Heart left ventricle (tissue), 16 donors: ENCODE measurements at places on chromosomes 16 and 17. TPM values are rescaled to one million over a fixed set of nuclear protein-coding genes. Genes with fewer than 3 reads are reported as not detected.

Gene KRTAP4-4
- not detected for total RNA-seq

- peak; percentile 97 for DNase-seq
- H3K27ac ChIP-seq = peak overlapping the region; percentile 91
- peaks cover 11% of the 10 kb centered on the region for H3K36me3 ChIP-seq
- H3K4me1 ChIP-seq = peaks cover 36% of the 10 kb centered on the region
- H3K4me3 ChIP-seq = no peak overlapping the region
These were observed 8.3 kb downstream of the SOCS3 start for GRCh38 chr17:78351449-78352006.

DNA sequence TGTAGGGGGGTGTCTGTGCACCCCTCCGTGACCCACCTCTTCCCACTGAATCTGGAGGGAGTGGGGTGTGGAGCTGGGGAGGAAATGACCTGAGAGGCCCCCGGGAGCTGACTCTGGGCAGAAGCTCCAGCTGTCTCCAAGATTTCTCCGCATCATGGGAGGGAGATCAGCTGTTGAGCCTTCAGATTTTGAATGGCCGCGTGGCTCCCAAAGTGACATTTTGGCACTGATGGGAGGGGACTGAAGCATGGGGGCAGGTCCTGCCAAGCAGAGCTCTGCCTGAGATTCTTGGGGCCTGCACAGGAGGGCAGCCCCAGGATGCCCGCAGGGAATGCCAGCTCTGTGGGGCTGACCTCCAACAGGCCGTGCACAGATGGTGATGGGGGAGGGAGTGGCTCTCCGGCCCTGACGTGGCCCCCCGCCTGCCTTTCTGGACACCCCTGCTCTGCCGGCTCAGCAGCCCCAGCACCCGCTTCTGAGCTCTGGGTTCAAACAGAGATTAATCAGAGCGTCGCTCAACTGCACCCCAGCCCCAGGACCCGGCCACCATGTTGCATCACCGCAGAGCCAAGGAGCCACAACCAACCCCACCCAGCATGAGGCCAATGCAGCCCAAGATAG, 25.3 kb upstream of the UBE2I start:
- no peak overlapping the region for H3K4me3 ChIP-seq
- peaks cover 41% of the 10 kb centered on the region for H3K27me3 ChIP-seq
- no peak overlapping the region for H3K27ac ChIP-seq
- DNase-seq = no peak

DNA sequence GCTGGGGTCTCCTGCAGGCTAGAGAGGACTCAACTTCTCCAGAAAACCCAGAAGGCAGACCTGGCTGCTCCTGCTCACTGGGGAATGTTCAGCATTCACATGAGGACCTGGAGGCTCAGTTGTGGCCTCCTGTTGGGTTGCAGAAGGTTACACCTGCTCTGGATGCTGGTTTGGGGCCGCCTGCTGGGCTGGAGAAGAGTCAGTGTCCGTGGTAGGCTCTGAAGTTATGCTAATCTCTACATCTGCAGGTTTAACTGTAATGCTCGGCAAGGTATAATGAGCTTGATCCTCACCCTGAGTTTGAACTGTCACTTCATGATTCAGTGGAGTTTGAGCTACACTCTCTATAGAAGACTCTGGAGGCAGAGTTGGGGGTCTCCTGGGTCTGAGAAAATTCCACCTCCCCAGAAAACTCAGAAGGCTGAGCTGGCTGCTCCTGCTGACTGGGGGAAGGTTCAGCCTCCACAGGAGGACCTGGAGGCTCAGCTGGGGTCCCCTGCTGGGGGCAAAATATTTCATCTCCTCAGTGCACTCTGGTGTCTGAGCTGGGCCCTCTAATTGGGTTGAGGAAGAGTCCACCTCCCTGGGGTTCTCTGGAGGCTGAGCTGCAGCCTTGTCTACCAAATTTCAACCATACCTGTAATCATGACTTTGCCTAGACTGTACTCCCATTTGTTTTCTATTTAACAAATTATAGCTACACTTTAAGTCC, 23.5 kb downstream of the RDM1 start:
- H3K27ac ChIP-seq = no peak overlapping the region
- no peaks in the 10 kb centered on the region for H3K27me3 ChIP-seq
- no peaks in the 10 kb centered on the region for H3K36me3 ChIP-seq
- no peak for DNase-seq

- H3K36me3 ChIP-seq = no peaks in the 10 kb centered on the region
- no peak overlapping the region for H3K27ac ChIP-seq
- H3K4me1 ChIP-seq = peaks cover 39% of the 10 kb centered on the region
- H3K4me3 ChIP-seq = no peak overlapping the region
- no peaks in the 10 kb centered on the region for H3K27me3 ChIP-seq
- no peak for DNase-seq
These were observed 9.0 kb upstream of the MILR1 start for GRCh38 chr17:64439956-64440355.

Gene HBQ1
- not detected for total RNA-seq

DNA sequence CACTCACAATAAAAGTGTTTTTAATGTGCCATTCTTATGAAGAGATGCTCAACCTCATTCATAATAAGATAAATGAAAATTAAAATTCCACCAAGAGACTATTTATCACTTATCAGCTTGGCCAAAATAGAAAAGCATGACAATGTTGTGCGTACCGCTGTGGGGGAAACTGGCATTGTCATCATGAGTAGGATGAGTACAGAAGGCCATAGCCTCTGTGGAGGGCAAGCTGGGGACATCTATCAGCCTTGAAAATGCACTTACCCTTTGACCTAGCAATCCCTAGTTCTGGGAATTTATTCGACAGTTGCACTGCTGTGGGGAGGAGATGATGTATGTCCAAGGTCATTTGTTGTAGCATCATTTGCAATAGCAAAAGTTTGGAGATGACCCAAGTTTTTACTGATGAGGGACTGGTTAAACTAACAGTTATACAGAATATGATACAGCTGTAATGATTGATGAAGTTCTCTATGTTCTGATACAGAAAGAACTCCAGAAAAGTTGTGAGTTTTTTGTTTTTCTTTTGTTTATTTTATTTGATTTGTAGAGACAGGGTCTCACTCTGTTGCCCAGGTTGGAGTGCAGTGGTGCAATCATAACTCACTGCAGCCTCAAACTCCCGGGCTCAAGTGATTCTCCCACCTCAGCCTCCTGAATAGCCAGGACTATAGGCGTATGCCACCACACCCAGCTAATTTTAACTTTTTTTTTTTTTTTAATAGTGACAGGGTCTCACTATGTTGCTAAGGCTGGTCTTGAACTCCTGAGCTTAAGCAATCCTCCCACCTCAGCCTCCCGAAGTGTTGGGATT, 13.7 kb upstream of the PRKCB start:
- H3K36me3 ChIP-seq = no peaks in the 10 kb centered on the region
- H3K4me1 ChIP-seq = peaks cover 19% of the 10 kb centered on the region
- no peak for DNase-seq
- no peak overlapping the region for H3K4me3 ChIP-seq
- H3K27me3 ChIP-seq = peaks cover 30% of the 10 kb centered on the region

Gene PSME3IP1
- 67.4 TPM for total RNA-seq

DNA sequence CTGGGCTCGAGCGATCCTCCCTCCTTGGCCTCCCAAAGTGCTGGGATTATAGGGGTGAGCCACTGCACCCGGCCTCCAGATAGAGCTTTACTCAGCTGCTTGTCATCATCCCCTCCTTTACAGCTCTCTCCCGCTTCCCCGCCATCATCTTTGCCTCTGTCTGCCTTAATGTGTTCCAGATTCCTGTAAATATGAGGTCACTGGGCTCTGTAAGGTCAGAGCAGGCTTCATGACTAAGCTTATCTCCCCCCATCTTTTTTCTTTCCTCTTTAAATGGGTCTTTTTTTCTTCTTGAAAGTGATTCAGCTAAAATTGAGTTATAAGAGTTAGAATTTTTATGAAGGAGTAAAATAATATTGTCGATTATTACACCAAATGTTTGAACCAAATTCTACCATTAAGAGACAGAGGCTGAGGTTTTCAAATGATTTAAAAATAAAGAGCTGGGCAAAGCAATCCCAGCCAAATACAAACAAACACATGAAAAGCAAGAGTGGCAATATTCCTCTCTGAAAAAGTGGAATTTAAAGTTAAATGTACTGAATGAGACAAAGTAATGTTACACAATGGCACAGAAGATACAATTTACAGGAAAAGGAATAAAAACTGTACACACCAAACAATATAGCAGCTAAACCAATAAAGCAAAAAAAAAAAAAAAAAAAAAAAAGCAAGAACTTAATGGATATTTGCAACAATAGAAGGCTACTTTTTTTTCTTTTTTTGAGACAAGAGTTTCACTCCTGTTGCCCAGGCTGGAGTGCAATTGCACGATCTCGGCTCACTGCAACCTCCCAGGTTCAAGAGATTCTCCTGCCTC, 62.1 kb downstream of the CRISPLD2 start:
- H3K27ac ChIP-seq = no peak overlapping the region
- no peaks in the 10 kb centered on the region for H3K27me3 ChIP-seq
- H3K4me3 ChIP-seq = no peak overlapping the region
- H3K36me3 ChIP-seq = no peaks in the 10 kb centered on the region
- H3K4me1 ChIP-seq = no peaks in the 10 kb centered on the region

Gene CES2
- total RNA-seq = 78.8 TPM

Gene NUPR1
- 24.8 TPM for total RNA-seq

GRCh38 chr16:11409398-11409797, 64.1 kb downstream of the RMI2 start:
- DNase-seq = no peak
- no peaks in the 10 kb centered on the region for H3K36me3 ChIP-seq
- H3K27me3 ChIP-seq = no peaks in the 10 kb centered on the region
- H3K27ac ChIP-seq = no peak overlapping the region
- no peak overlapping the region for H3K4me3 ChIP-seq
- H3K4me1 ChIP-seq = no peaks in the 10 kb centered on the region

DNA sequence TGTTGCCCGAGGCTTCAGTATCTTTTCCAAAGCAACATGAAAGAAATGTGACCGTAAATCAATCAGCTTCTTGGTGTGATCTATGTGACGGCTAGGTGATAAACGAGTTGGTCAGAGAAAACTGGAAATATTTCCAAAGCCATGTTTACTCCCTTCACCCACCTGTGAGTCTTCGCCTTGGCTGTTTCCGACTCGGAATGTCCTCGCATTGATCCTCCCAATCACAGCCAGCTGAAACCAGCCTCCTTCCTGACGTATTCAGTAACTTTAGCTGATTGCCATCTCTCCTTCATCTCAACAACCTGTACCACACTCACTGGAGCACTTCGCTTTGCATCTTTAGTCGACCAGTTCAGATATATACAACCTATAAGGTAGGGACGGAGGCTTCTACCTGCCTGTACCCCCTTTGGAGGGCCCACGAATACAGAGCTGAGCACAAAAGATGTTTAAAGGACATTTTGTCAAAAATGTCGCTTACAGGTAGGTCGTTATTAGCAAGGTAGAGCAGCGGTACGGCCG, 705 bp downstream of the KRABD2 start:
- H3K36me3 ChIP-seq = peaks cover 54% of the 10 kb centered on the region
- H3K4me3 ChIP-seq = peak overlapping the region; percentile 97
- no peaks in the 10 kb centered on the region for H3K27me3 ChIP-seq
- no peak for DNase-seq
- peak overlapping the region; percentile 92 for H3K27ac ChIP-seq

Gene TMEM235
- not detected for total RNA-seq

DNA sequence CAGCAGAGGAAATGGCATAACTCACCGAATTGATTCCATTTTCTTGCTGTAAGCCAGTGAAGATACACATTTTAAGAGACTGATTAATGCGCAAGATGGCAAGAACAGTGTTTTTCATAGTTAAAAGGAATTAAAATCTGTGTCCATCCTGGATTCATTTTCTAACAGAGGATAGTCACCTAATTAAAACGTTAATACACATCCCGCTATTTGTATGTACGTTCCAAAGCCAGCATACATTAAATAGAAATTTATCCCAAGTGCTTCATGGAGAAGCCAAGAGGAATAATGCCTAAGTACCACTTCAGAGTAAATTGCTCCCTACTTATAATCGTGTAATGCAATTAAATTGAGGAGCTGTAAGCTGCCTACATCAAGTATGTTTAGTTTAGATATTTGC, 49.9 kb downstream of the RBFOX1 start:
- H3K36me3 ChIP-seq = no peaks in the 10 kb centered on the region
- no peak overlapping the region for H3K4me3 ChIP-seq
- H3K27ac ChIP-seq = no peak overlapping the region
- DNase-seq = no peak

Gene CDH16
- total RNA-seq = 0.13 TPM

Gene PRSS8
- total RNA-seq = not detected

- H3K27ac ChIP-seq = no peak overlapping the region
- peak; percentile 48 for DNase-seq
- H3K4me1 ChIP-seq = peaks cover 17% of the 10 kb centered on the region
- H3K36me3 ChIP-seq = peaks cover 24% of the 10 kb centered on the region
- H3K4me3 ChIP-seq = no peak overlapping the region
These were observed 19.6 kb upstream of the KANSL1 start for GRCh38 chr17:46212634-46213435.

- no peak for DNase-seq
- no peaks in the 10 kb centered on the region for H3K27me3 ChIP-seq
- no peaks in the 10 kb centered on the region for H3K36me3 ChIP-seq
- peaks cover 16% of the 10 kb centered on the region for H3K4me1 ChIP-seq
- no peak overlapping the region for H3K27ac ChIP-seq
These were observed 127.7 kb downstream of the XYLT1 start for GRCh38 chr16:17343028-17343427.

GRCh38 chr17:71098071-71098470, 928.7 kb downstream of the KCNJ2 start:
- H3K36me3 ChIP-seq = no peaks in the 10 kb centered on the region
- H3K4me1 ChIP-seq = no peaks in the 10 kb centered on the region
- no peak for DNase-seq

DNA sequence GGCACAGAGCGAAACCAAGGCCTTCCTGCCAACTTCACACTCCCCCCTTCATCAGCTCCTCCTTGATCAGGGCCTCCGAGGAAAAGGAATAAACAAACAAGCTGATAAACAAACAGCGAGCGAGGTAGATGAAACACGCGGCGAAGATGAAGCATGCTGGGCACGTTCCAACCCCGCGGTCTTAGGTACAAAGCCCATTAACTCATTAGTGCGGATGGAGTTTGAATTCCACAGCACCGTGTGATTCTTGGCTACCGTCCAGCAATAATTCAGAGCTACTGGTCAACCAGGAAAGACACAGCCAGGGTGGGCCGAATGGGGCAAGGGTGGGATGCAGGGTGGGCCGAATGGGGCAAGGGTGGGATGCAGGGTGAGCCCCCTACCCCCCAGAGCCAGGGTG, 67.3 kb downstream of the RBFOX3 start:
- DNase-seq = no peak
- no peaks in the 10 kb centered on the region for H3K4me1 ChIP-seq
- peaks cover 36% of the 10 kb centered on the region for H3K27me3 ChIP-seq
- no peak overlapping the region for H3K27ac ChIP-seq
- no peak overlapping the region for H3K4me3 ChIP-seq

DNA sequence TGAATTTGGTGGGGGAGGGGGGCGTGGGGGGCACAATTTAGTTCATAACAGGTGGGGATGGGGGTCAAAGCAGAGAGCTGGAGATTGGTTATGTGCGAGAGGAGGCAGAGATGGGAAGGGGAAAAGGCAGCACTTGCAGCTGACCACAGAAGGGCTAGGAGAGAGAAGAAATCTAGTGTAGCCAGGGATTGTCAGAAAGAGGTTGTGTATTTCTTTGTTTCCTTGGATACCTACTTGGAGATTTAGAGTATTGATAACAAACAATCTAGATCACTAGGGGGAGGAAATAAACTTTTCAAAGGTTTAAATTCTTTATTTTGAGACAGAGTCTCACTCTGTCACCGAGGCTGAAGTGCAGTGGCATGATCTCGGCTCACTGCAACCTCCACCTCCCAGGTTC, 47.1 kb upstream of the YPEL2 start:
- no peak for DNase-seq
- no peaks in the 10 kb centered on the region for H3K36me3 ChIP-seq
- H3K27me3 ChIP-seq = no peaks in the 10 kb centered on the region
- H3K4me1 ChIP-seq = no peaks in the 10 kb centered on the region
- H3K4me3 ChIP-seq = no peak overlapping the region
- H3K27ac ChIP-seq = no peak overlapping the region

Gene SCNN1G
- 0.20 TPM for total RNA-seq

Gene ZSCAN10
- not detected for total RNA-seq

Gene KRT32
- not detected for total RNA-seq

Gene TBC1D3
- total RNA-seq = not detected
